Left lung (tissue), 14 donors: ENCODE measurements at places on chromosomes 5 and 9. TPM values are rescaled to one million over a fixed set of nuclear protein-coding genes. Genes with fewer than 3 reads are reported as not detected.

DNA sequence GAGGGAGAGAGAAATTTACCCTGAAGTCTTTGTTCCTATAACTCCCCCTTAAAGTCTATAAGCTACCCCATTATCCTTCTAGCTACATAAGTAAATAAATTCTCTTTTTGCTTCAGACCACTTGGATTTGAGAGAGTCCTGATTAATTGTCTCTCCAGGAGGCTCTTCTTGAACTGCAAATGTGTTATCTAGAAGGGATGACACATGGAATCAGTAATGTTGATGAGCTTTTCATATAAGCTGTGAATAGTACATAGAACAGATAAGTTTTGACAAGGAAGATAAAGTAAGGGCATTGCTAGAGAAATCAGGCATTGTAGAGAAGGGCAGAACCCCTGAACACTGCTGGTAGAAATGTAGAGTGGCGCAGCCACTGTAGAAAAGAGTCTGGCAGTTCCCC is 42.5 kb upstream of the GNPDA1 start:
- DNase-seq = no peak

The NMRK1 gene
- 32.7 TPM for polyA plus RNA-seq

- DNase-seq = no peak
Observed at GRCh38 chr5:77285251-77285841, 74.9 kb downstream of the PDE8B start.

GRCh38 chr5:40224421-40224820 is 455.3 kb upstream of the PTGER4 start:
- DNase-seq = no peak
